ENCODE measurements at places on chromosomes 5 and 9.

GRCh38 chr9:13963005-13963653 lies 350.8 kb downstream of the NFIB start:
- no peak for DNase-seq

- no peak for DNase-seq
Measured at GRCh38 chr9:134213881-134214341, 49.5 kb upstream of the RNU6ATAC start.

DNA sequence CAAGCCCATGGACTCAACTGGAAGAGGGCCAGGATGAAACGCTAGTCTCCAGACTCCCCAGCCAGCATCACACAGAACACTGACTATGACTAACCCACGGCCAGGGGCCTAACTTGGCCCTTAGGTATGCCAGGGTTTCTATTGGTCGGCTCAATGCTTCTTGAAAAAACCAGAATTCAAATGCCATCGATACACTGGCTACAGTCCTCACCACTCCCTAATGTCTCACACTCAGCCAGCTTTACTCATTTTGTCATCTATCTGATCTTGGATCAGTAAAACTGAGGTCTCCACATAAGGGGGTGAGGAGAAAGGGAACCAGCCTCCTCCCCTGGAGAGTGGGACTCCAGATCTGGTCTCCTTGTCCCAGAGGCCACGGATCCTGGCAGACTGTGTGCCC lies 59.5 kb upstream of the FUBP3 start:
- no peak for DNase-seq

DNA sequence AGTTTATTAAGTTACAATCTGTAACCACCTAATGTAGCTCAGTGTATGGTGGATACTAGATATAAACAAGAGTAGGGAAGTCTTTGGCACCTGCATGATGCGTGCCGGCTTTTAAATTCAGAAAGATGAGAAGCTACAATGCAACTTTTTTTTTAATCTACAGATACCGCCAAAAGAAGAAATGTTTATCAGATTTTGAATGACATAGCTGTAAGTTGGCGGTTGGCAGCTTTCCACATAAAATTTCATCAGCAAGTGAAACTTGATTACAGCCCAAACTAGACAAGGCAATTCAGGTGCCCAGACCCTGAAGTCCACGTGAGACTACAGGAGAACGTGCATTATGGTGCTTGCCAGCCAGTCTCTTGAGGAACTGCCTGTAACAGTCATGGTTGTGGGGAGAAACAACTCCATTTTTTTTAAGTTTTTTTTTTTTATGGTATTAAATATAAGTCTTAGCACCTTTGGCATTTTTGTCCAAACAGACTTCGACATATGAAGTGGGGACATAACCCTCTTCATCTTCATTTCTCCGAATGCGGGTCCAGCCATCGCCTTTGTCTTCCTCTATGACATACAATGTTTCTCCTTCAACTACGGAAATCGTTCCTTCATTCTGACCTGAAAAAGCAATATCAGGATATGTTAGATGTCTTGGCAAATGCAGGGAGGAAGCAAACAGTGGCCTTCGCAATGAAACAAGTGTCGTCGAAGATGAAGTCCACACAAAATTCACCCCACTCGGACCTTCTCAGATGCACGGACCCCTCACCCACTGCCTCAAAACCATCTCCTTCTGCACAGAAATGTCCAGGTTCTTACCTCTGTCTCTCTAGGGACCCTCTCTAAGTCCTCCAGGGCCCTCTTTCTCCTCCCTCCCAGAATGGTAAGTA lies 60.4 kb downstream of the USP20 start:
- DNase-seq: no peak

- no peak for DNase-seq
Measured at GRCh38 chr9:93224591-93224990, 40.7 kb downstream of the WNK2 start.

- DNase-seq: no peak
Measured at GRCh38 chr9:27124151-27124550, 15.1 kb downstream of the TEK start.

GRCh38 chr9:134227451-134228411 lies 63.4 kb upstream of the RNU6ATAC start:
- no peak for DNase-seq

- no peak for DNase-seq
Measured at GRCh38 chr9:71515626-71516025, 252.7 kb downstream of the CEMIP2 start.

DNA sequence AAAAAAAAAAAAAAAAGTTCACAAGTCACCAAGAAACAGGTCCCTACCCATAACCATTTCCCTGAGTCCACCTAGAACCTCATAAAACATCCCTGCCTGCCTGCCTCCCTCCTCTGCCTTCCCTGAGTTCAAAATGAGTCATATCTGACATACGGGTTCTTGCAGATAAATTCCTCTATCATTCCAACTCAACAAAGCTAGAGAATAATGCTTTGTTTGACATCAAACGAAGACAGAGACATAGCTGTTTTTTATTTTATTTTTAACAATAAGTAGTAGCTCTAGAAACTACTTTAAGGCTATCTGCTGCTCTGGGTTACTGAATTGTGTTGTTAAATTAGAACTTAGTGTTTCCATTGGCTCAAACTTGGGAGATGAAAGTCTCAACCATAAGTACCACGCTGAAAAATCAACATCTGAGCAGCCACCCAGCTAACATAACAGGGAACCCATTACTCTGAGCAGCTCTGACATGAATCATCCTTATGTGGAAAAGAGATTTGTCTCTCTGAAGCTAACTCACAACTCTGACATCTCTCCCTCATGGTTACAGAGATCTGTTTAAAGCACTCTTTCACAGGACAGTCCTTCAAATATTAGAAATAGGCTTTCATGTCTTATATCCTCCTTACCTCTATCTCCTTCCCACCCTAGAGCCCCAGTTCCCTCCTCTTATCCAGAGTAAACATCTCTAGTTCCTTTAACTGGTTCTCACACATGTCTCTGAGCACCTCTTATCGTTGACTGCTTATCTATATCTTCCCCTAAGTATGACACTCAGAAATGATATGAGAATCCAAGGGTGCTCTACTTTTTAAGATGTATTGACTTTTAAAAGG lies 12.1 kb downstream of the TMEM245 start:
- no peak for DNase-seq

GRCh38 chr5:12934722-12935121 lies 1009.8 kb downstream of the DNAH5 start:
- no peak for DNase-seq

- DNase-seq: no peak
Measured at GRCh38 chr5:68007451-68007850, 208.1 kb upstream of the PIK3R1 start.

GRCh38 chr5:153866176-153866575 lies 172.5 kb downstream of the FAM114A2 start:
- no peak for DNase-seq

DNA sequence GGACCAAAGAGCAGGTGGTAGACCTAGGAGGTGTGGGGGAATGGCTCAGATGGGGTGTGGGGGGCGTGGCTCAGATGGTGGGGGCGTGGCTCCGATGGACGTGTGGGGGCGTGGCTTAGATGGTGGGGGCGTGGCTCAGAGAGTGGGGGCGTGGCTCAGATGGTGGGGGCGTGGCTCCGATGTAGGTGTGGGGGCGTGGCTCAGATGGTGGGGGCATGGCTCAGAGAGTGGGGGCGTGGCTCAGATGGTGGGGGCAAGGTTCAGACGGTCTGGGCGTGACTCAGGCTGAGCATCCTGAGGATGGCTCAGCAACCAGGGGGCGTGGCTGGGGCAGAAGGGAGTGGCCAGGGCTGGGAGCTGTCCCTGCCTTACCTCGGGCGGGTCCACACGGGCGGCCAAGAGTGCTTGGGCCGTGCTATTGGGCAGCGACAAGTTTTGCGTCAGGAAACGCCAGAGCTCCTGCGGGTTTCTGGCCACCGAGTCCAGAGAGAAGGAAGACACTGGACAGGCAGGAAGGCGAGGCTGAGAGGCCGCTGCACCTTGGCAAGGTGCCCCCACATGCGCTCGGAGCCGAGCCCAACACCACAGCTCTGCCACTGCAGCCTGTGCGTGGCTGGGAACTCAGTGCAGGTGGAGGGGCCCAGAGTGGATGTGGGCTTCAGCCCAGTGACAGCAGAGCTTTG lies 5.9 kb downstream of the ABCA2 start:
- DNase-seq: no peak

DNA sequence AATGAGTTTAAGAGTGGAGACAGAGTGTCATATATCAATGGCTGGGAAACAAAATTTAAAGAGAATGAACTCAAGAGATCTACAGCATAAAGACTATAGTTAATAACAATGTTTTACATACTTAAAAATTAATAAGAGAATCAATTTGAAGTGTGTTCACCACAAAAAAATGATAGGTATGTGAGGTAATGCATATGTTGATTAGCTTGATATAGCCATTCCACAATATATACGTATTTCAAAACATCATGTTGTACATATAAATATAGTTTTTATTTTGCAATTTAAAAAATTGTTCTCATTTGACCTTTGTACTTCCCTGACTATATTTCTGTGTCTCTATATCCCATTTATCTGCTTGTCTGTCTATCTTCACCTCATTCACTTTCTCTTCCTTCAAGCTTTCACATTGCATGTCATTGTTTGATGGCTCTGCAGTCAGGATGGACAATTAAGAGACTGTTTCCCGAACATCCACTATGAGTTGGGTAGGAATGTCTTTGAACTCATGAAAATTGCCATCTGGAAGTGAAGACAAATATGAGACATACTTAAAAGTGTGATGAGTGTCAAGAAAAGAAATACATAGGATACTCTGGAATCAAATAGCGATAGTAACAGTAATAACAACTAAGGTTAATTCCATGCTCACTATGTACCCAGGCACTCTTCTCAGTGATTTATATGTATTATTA lies 359.9 kb upstream of the ACTBL2 start:
- no peak for DNase-seq

DNA sequence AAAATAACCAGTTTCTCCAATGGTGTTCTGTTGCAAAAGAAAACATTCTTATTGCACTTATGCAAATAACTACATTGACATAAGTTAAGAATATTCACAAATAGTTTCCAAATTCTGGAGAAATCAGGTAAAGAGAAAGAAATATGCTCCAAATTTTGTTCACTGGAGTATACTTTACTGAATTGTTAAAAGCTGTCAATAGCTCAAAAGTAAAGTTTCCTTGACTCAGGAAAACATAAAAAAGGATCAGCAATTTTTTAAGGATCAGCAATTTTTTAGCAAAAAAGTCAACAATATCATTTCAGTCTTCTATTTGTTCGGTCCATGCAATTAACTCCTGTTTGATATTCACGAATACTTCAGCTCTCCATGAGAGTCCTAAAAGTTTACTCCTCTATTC lies 51.6 kb downstream of the ANXA2R start:
- no peak for DNase-seq

DNA sequence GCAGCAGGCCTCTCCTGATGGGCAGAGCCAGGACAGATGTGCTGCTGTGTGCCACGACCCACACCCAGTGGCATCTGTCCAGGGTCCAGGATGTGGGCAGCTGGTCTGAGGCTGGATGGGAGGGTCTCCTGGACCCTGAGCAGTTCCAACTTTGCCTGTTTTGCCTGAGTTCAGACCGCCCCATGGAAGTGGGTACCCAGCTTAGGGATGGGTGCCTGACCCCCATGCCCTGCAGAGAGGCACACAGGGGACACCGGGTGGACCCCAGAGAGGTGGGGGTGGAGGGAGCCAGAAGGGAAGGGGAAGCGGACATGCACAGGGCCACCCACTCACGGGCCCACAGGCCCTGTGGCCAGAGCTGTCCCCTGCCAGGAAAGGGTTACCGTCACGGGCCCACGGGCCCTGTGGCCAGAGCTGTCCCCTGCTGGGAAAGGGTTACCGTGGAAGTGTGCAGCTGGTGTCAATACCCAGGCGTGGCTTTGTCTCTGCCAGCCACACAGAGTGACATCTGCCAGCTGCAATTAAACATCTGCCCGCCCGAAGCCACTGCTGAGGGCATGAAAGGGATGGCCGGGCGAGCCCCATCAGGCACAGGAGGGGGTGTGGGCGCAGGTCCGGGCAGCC lies 50.0 kb downstream of the NACC2 start:
- DNase-seq: no peak

GRCh38 chr5:16412556-16412955 lies 53.0 kb downstream of the ZNF622 start:
- DNase-seq: no peak

- no peak for DNase-seq
Measured at GRCh38 chr5:141319202-141319601, 1.4 kb downstream of the TAF7 start.

DNA sequence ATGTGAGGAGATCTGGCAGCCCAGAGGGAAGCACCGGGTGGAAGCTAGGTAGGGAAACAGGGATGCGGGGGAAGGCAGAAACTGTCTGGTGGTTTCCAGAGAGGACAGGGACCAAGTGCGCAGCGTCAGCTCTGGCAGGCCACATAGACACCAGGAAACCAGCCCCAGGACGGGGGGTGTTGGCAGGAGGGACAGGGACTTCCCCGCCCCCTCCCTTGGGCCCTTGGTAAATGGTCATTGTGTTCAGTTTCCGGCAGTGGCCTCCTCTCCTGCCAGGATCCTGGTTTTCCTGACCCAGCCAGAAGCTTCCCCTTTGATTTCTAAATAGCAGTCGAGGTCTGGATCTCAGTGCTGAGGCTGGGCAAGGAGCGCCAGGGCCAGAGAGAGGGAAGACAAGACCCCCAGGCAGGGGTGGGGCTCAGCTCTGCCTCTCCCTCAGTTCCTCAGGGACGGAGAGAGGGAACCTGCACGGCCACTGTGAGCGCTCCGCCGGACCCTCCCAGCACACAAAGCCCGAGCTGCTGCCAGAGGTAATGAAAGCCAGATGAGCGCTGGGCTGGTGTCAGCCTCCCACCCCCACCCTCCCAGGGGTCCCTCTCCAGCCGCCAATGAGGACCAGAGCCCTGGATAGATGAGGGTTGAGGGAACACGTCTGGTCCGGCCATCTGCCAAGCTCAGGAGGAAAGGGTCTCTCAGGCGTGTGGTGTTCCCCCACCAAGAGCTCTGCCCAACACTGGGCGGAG lies 1.8 kb downstream of the RALGDS start:
- no peak for DNase-seq

- no peak for DNase-seq
Measured at GRCh38 chr5:32833663-32834062, 122.5 kb downstream of the NPR3 start.

DNA sequence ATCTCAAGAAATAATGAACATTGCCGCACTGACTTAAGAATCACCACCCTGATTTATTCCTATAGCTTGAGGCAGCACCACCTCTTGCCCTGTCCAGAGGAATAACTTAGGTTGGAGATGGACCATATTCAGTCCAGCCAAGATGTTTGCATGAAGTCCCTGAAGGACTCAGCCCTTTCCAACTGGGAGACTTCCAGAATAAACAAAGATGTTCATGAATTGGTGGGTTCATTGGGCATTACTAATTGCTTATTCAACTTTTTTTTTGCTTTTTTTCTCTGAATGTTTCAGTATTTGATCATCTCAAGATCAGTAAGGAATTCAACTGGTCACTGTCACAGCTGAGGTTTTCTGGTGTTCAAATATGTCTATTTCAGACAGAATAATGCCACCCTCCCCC lies 470.6 kb downstream of the CCDC171 start:
- DNase-seq: no peak

GRCh38 chr5:83220331-83220730 lies 143.0 kb downstream of the XRCC4 start:
- no peak for DNase-seq

- no peak for DNase-seq
Measured at GRCh38 chr9:38061326-38061977, 7.6 kb downstream of the SHB start.
